ENCODE measurements at places on chromosomes 2 and 18.

- no peak for DNase-seq
Measured at GRCh38 chr2:69518841-69519240, 81.6 kb upstream of the NFU1 start.

DNA sequence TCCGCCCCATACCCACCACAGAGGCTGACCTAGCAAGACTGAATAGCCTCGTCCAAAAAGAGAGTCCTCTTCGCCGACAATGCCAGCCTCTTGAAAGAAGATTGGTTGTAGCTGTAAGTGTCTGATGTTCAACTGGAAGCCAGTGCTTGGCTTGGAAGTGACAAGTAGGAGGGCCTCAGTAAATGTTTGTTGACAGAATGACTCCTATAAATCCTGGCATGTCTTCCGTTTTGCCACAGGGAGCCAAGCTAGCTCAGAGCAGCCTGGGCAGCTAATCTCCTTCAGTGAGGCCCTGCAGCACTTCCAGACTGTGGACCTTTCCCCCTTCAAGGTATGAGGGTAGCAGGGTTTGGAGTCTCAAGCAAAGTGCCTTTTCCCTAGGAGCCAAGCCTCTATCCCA is 14.9 kb downstream of the ELMOD3 start:
- no peak for DNase-seq

DNA sequence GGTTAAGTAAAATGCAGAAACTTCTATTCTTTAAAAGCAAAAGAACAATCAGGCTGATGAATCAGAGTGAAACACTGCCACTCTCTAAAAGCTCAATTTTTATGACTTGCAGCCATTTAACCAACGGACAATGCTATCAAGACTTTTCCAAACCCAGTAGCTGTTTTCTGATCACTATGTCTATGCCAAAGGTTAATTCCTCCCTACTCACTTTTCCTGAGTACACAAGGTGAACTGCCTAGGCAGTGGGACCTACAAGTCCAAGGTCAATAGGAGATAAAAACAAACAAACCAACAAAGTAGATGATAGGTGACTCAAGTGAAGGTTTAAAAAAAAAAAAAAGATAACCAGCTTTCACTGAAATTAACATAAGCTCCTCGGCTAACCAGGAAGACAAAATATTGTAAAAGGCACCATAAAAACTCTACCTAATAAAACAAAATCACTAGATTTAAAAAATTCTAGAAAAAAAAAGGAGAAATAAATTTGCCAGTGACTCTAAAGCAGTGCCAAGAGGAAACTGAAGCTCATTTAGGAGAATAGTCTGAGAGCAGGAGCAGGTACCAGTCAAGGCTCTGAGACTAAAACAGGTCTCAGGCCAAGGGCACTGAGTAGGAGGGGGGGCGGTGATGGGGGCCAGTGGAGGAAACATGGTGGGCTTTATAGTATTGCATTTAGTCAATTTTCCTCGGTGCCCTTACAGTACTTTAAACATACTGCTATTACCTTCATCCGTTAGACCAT is 134.1 kb upstream of the DLGAP1 start:
- DNase-seq, result no peak

GRCh38 chr18:64380117-64380516 is 231.2 kb upstream of the LINC00305 start:
- DNase-seq, result peak; percentile 28

- no peak for DNase-seq
Measured at GRCh38 chr2:208531361-208531760, 124.8 kb downstream of the PTH2R start.

GRCh38 chr2:154455866-154456265 is 242.6 kb upstream of the KCNJ3 start:
- no peak for DNase-seq

GRCh38 chr2:221896505-221897151 is 324.5 kb upstream of the EPHA4 start:
- DNase-seq, result no peak

Data from Kasumi-1 (cell line).